ENCODE measurements at places on chromosomes 6 and 20.

DNA sequence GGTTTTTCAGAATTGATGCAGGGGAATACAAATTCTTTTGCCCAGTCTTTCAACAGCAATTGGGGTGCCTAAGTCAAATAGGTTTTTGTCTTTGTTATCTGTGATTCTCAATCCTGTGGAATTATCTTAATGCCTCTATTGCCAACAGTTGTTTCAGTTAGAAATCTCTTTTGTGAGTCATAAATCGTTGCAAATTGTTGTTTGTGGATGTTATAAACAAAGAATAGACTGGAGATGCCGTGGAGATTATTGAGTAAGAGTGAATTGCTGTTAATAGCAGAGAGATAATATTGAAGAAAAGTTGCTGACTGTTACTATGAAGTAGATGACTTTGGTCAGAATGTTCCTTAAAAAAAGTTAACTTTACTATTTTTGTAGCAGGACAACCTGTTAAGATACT is 63.7 kb upstream of the POPDC3 start:
- no peak for DNase-seq

- DNase-seq, result no peak
Measured at GRCh38 chr20:47019121-47019824, 124.6 kb downstream of the EYA2 start.

DNA sequence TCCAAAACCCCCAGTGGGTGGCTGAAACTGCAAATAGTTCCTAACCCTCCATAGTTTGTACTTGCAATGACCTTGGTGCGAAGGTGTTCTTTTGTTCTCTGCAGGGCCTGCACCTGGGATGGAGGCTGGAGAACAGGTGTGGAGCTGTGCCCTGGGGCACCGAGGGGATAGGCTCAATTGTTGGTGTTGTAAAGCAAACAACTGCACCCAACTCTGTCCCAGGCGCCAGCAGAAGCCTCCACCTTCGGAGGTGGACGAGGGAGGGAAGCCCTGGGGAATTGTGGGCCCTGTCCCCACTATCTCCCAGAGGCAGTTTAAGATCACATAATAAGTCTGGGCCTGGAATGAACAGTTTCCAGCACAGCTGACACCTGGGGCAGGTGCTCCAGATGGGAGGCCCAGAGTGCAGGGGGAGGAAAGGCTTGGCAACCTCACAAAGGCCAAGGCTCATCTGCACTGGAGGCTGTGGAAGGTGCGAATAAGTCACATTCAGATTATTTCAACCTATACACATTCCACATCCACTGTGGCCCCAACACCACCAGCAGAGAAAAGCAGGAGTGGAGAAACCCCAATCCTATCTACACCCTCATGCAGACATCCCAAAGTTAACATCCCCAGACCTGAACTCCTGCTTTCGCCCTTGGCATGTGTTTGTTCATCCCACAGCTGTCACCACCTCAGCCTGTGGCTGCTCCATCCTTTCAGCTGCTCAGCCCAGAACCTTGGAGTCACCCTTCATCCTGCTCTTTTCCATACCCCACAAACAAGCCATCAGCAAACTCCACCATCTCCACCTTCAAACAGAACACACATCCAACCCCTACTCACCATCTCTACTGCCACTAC is 12.3 kb upstream of the CBFA2T2 start:
- no peak for DNase-seq

DNA sequence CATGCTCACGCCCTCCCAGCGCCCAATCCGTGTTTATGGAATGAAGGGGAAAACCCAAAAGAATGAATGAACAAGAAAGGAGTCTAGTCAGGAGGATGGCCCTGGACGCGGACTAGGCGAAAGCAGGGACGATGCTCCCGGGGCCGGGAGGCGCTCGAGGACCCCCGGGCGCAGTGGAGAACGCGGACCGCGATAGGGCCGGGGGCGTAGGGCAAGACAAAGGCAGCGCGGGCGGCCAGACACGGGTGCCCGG is 758 bp downstream of the GCLC start:
- no peak for DNase-seq

DNA sequence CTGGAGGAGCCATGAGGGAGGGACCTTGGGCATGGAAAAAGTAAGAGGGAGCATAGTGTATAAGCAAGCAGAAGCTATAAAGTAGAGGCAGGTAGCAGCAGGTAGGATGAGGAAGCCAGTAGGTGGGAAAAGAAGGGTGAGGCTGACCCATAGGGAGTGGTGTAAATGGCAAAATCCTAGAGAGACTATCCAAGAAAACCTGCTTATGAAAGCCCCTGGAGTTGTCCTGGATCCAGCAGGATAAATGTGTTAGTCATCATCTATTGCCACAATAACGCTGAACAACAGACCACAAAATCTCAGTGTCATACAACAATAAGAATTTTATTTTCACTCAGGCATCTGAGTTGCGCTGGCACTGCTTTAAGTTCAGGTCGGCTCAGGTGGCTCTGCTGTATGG is 30.2 kb downstream of the CHD6 start:
- no peak for DNase-seq

GRCh38 chr20:62066339-62066982 is 780 bp upstream of the TAF4 start:
- peak; percentile 12 for DNase-seq

DNA sequence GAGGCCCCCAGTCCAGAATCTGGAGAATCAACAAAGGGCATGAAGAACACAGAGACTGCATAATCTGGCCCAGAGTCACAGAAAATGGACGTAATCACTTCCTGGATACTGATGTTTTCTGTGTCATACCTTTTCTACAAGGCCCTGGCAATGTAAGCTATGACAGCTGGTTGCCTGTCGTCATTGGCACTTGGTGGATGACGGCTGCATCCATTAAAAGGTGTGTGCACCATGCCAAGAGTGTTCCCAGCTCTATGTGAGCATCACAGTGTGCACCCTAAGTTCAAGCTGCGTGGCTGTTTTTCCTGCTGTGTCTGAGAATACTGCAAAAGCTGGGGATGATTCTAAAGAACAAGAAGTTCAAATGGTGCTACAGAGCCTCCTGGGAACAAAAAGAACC is 275.2 kb upstream of the CNR1 start:
- no peak for DNase-seq

GRCh38 chr6:158285656-158286021 is 26.6 kb upstream of the TULP4 start:
- DNase-seq, result no peak

- no peak for DNase-seq
Measured at GRCh38 chr20:4181956-4182945, 166.9 kb upstream of the RNF24 start.

DNA sequence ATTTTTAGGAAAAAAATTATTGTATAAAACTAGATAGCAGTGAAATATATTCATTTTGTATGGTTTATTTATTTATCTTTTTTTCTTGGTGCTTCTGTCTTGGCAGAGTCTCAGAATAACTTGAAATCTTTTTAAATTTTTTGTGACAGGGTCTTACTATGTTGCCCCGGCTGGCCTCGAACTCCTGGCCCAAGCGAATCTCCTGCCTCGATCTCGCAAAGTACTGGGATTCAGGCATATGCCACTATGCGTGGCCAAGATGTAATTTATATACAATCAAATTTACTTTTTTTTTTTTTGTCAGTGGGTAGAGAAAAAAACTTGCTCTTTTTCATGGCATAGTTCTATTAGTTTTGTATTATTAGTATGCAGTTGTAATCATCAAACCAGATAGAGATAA is 13.7 kb downstream of the CBFA2T2 start:
- DNase-seq, result no peak

DNA sequence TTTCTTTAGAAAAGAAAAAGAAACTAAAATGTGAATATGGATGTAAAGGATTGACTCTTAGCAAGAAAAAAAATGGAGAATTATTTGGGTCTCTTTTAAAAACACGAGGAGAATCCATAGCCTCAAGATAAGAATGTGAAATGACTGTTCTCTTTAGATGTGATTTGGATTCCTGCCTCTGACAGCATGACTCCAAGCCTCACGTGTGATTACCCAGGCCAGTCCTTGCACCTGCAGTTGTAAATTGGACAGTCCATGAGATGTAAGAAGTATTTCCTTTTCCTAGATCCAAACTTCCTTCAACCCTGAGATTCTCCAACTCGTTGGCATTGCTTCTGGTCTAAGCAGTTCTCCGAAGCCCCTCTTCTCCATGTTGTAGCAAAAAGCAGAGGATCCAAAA is 31.9 kb downstream of the SLC2A12 start:
- DNase-seq, result no peak

DNA sequence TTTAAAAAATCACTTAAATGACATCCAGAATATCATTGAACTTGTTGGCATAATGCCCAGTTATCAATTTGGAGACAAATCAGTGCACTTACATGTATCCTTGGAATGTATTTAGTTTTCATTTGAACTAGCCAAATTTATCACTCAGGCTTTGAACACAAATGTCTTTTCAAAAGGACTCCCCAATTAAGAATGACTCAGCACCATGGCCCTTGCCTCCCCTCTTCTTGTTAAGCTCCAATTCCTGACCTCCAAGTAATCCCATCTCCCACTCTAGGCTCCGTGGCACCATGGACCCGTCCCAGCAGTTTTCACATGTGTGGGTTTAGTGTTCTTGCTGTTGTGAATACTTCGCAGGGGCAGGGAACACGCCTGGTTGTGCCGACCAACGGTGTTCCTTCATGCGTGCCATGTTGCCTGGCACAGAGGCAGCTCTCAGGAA is 2.7 kb downstream of the AKAP12 start:
- no peak for DNase-seq

GRCh38 chr6:163964789-163965188 is 550.3 kb downstream of the QKI start:
- no peak for DNase-seq

DNA sequence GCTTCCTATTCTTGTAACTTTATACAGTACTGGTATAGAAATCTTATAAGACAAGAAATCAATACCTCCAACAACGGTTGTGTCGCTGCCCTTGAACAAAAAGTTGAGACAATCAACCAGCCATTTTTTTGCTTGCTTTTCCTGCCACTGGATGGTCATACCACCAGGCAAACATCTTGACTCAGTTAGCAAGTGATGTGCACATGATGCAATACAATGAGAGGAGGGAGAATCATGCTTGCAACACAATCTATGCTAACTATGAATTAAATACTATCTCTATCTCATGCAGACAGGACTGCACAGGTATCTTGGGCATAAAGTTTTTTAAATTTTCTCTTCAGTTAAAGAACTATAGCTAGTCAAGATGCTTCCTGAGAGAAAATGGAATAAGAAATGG is 877.7 kb upstream of the CITED2 start:
- no peak for DNase-seq

- no peak for DNase-seq
Measured at GRCh38 chr20:2403291-2404052, 22.8 kb downstream of the TGM6 start.

GRCh38 chr6:152846825-152847224 is 96.2 kb downstream of the VIP start:
- no peak for DNase-seq

GRCh38 chr6:127737768-127738167 is 160.8 kb downstream of the C6orf58 start:
- no peak for DNase-seq

DNA sequence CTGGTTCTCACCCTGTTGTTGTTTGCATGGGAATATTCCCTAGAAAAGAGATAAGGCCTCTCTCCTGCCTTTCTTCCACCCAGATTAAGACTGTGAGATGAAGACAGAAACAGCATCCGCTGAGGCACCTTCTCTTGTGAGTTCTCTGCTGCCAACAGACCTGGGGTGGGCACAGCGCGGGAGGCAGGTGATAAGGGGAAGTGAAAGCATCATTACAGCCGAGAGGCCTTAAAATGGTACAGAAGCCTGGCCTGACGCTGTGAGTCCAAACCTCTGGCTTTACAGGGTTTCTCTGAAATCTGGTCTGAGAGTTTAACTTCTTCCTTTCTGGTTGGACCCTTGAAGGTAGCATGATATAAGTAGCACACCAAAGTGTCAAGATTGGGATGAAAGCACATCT is 21.0 kb upstream of the IYD start:
- DNase-seq, result no peak

DNA sequence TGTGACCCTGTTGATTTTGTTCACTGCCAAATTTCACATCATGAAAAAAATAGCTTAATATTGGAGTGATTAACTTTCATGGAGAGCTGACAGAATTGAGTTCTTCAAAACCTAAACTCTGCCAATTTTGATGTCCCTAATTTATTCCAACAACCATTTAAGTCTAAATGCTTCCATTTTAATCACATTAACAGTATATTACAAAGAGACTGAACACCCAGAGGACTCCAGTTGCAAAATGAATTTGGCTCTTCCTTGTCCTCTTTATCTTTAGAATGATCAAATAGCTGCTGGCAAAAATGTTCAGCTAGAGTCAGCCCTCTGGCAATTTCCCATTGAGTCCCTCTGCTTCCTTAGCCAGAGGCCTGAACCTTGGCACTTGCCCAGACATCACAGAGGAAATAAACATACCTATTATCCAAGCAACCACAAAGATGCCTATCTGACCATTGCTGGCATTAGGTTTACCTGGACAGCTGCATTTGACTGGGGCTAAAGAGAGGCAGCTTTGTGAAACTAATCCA is 299.0 kb upstream of the STXBP5 start:
- no peak for DNase-seq

GRCh38 chr6:49284180-49284579 is 178.9 kb downstream of the MMUT start:
- no peak for DNase-seq

- no peak for DNase-seq
Measured at GRCh38 chr6:11007715-11008608, 36.1 kb downstream of the ELOVL2 start.

DNA sequence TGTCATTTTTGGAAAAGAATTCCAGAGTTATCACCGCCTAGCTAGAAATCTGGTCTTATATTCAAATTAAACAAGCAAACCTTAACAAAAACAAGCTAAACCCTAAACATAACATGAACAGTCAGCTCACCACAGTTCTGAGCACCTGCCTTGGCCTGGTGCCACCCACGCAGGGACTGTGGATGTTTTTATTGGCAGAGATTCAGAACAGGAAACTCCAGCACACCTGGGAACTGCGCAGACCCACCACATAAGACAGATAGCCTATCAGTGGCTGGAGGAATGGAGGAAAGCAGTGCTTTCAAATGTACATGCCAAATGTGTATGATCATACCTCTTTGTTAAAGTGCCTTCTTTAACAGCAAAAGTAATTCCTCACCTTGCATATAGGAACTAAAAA is 8.9 kb downstream of the SLC16A10 start:
- no peak for DNase-seq

DNA sequence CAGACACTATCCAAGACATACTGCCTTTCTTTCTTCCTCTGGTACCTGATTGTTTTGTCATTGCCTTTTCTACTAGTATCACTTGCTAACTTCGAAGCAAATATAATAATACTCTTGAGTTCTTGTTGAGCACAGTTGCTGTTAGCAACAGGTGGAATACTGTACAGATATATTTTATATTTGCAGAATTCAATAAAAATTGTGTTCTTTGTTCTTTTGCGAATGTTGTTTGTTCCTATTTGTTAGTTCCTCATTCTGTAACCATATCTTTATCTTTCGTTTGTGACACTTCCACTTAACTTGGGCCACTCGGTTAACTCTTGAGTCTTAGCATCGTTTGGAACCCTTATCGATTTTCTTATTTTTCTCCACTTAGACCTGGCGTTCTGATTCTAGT is 868 bp downstream of the CYB5R4 start:
- DNase-seq, result no peak

- DNase-seq, result no peak
Measured at GRCh38 chr6:39166912-39167290, 51.9 kb upstream of the SAYSD1 start.

GRCh38 chr20:18971574-18971973 is 158.0 kb downstream of the SCP2D1 start:
- DNase-seq, result no peak

GRCh38 chr20:15069355-15069754 is 731.9 kb upstream of the FLRT3 start:
- no peak for DNase-seq

GRCh38 chr20:44400671-44400969 is 45.1 kb downstream of the HNF4A start:
- DNase-seq, result no peak
